ENCODE measurements at places on chromosomes 7 and 10.

DNA sequence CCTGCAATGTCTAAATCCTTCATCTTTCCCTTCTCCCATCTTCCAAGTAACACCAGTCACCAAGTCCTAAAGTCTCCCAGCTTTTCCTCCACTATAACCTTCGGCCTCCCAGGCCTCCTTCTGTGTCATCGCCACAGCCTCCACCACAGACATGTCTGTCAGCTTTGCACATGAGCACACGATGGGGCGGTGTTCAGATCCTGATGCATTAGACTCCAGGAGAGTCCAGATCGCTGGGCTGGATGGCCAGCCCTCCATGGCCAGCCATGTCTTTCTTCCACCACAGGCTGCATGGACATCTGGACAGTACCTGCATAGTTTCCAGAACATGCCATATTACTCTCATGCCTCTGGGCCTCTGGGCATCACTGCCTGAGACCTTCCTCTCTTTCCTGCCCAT lies 974.2 kb upstream of the ZNF722 start:
- no peak overlapping the region for H3K27ac ChIP-seq
- no peaks in the 10 kb centered on the region for H3K27me3 ChIP-seq
- H3K4me1 ChIP-seq: no peaks in the 10 kb centered on the region

DNA sequence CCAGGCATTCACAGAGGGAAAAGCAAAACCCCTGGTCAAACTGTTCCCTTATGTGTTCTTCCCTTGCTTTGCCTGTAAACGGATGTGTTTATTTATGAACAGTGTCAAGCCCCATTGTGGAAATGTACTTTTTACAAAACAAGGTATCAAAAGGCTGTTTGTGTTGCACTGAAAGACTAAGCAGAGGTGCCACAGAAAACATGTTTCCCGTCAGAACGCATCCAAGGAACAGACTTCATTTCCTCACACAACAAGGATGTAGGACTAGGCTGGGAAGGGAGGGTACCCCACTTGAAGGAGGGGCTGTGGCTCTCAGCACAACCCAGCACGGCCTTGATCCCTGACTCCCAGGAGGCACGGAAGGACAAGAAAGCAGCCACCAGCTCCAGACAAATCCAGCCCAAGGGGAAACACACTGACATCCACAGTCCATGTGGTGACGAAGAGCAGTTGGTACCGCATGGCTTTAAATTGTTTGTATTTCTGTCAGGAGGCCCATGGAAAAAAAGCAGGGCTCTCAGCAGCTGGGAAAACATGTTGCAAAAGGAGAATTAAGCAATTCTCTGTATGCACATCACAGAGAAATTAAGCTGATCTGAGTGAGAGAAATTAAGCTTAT lies 85.6 kb downstream of the RNF216 start:
- no peak for DNase-seq
- H3K4me3 ChIP-seq: no peak overlapping the region
- peak overlapping the region; percentile 8 for H3K27ac ChIP-seq
- H3K27me3 ChIP-seq: no peaks in the 10 kb centered on the region

DNA sequence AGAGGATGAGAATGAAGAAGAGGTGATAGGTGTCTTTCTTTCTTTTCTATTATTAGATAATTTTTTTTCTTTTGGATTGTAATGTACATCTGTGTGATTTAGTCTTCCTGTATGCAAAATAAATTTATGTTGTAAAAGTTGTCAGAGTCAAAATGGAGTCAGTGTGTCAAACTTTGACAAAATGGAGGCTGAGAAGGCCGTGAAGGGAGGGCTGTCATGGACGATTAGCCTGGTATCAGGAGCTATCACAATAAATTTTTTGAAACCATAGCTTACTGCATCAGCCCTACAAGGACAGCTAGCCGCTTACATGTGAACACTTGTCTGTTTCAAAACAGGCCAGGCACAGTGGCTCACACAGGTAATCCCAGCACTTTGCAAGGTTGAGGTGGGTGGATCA lies 67.6 kb downstream of the EXOC6 start:
- no peak for DNase-seq
- H3K27me3 ChIP-seq: no peaks in the 10 kb centered on the region
- H3K4me3 ChIP-seq: no peak overlapping the region
- H3K4me1 ChIP-seq: no peaks in the 10 kb centered on the region

DNA sequence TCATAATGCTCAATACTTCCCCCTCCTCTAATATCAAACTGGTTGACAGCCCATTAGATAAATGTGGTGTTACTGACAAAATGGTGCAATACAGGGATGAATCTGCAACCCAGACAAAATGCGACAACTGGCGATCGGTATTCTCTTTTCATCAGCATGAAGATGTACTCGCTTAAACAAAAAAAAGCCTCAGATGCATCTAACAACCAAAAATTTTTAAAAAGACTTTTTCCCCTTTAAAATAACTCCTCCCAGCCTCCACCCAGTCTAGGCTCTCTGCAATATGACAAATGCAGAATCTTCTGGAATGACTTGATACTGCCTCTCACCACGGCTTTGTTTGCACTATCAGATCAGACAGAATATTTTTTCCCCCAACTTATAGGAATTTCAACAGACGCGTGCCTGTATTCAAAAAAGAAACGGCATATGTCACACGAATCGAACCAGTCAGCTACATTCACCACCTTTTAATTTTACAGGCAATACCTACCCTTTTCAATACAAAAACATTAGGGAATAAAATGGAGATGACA lies 1.2 kb downstream of the YWHAG start:
- H3K4me1 ChIP-seq: peaks cover 25% of the 10 kb centered on the region
- peaks cover 17% of the 10 kb centered on the region for H3K36me3 ChIP-seq
- H3K27me3 ChIP-seq: no peaks in the 10 kb centered on the region
- peak overlapping the region; percentile 95 for H3K4me3 ChIP-seq
- peak overlapping the region; percentile 99 for H3K27ac ChIP-seq

- H3K36me3 ChIP-seq: no peaks in the 10 kb centered on the region
- peaks cover 7% of the 10 kb centered on the region for H3K4me1 ChIP-seq
- DNase-seq: no peak
- H3K27ac ChIP-seq: no peak overlapping the region
- no peak overlapping the region for H3K4me3 ChIP-seq
Measured at GRCh38 chr7:20270867-20271266, 53.7 kb upstream of the MACC1 start.

DNA sequence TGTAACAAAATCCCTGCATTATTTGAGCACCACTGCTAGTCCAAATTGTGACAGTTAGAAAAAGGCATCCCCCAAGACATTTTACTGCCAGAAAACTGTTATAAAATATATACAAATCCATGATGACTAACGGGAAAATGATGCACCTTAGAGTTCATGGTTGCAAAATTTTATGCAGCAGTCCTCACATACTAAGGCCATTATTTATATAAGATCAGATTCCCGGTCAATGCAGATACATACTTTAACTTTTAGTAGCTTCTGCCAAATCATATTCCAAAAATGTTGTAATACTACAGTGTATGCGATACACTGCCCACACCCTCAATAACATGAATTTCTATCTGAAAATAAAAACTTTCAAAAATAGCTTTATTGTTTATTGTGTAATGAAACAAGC lies 239.9 kb upstream of the ZNF32 start:
- no peak for DNase-seq
- H3K4me1 ChIP-seq: no peaks in the 10 kb centered on the region
- H3K36me3 ChIP-seq: no peaks in the 10 kb centered on the region

- no peaks in the 10 kb centered on the region for H3K36me3 ChIP-seq
- no peak overlapping the region for H3K4me3 ChIP-seq
- DNase-seq: no peak
- H3K27ac ChIP-seq: no peak overlapping the region
- H3K4me1 ChIP-seq: peaks cover 30% of the 10 kb centered on the region
Measured at GRCh38 chr10:48600645-48601505, 4.0 kb downstream of the ARHGAP22 start.

- no peak overlapping the region for H3K27ac ChIP-seq
- H3K4me3 ChIP-seq: no peak overlapping the region
- no peak for DNase-seq
- H3K4me1 ChIP-seq: peaks cover 9% of the 10 kb centered on the region
- no peaks in the 10 kb centered on the region for H3K36me3 ChIP-seq
- H3K27me3 ChIP-seq: peaks cover 9% of the 10 kb centered on the region
Measured at GRCh38 chr10:70585578-70586169, 16.9 kb downstream of the PRF1 start.

DNA sequence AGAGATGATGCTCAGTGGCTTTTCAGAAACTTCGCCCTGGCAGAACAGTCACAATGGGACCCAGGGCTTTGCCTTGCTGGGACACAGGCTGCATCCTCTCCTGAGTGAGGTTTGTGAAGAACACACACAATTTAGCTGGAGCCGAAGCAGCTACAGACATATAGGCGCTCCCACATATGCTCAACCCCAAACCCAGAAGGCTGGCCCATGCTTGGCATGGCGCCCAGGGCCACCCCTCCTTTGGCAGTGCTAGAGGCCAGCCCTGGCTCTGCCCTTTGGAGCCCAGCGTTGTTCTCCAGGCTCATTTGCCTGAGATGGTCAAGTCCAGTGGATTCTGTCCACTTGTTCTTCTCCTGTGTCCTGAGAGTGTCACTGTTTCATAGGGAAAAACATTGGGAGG lies 94.4 kb downstream of the WDFY4 start:
- H3K4me1 ChIP-seq: peaks cover 3% of the 10 kb centered on the region
- no peaks in the 10 kb centered on the region for H3K36me3 ChIP-seq
- peaks cover 15% of the 10 kb centered on the region for H3K27me3 ChIP-seq
- H3K4me3 ChIP-seq: no peak overlapping the region
